Renal cortical epithelial cell (primary cell): ENCODE measurements at places on chromosomes 4 and X. TPM values are rescaled to one million over a fixed set of nuclear protein-coding genes. Genes with fewer than 3 reads are reported as not detected.

GRCh38 chr4:123767806-123768205 is 371.2 kb downstream of the SPRY1 start:
- no peak for DNase-seq

DNA sequence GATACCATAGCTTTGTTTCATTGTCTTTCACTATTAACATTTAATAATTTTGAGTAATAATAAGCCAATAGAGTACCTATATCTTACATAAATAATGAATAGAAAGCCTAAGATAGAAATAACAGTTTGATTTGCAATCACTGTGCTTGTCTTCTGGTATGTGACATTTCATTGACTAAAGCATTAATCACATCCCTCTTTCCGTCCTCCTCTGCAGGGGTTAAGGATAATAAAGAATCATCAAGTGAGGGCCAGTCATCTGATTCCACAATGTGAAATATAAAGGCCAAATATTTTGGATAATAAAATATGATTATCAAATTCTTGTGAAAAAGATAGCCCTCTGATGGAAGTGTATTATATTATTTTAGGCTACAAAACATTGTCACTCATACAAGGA is 2073.4 kb downstream of the ARAP2 start:
- no peak for DNase-seq

DNA sequence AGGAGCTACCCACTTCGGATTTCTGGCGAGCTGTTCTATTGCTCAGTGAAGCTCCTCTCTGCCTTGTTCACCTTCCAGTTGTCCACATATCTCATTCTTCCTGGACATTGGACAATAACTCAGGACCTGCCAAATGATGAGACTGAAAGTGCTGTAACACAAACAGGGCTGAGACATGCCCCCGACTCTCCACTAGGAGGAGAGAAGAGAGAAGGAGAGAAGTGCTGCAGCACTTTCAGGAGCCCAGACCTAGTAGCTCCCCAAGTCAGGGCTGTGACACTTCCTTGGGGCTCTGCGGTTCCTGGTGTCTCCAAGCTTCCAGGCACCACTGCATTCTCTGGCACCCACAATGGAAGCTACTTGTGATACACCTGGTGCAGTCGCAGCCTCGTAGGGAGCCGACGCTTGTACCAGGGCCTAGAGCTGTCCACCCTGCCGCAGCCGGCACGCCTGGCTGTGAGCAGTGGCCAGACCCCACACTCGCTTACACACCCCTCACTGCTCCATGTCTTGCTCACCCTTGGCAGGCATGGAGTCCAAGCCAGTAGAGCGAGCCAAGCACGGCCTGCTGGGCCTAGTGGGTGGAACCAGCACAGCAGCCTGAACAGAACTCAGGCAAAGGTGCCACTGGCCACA is 234.9 kb downstream of the TECRL start:
- DNase-seq = no peak

DNA sequence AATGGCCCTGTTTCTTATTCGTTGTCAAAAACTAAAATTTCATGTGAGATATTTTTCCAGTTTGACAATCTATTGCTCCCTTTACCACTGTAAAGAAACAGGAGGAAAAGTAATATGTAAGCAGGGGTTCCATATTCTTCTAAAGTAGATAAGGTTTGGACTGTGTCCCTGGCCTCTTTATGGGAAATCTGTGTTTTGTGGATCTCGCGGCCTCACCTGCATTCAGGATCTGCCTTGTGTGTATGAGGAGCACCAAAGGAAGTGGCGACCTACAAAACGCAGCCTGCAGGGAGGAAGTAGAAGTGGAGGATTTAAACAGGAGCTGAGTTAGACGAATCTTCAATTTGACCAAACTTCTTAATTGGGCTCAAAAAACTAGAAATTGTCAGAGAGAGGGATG is 67.0 kb downstream of the RASGEF1B start:
- DNase-seq = no peak

- no peak for DNase-seq
Measured at GRCh38 chr4:158760866-158761265, 8.0 kb upstream of the FNIP2 start.

GRCh38 chr4:128468123-128468989 is 180.7 kb upstream of the PGRMC2 start:
- DNase-seq = peak; percentile 96

GRCh38 chr4:187962926-187963325 is 32.6 kb upstream of the ZFP42 start:
- DNase-seq = no peak

GRCh38 chr4:15322006-15322405 is 105.8 kb upstream of the C1QTNF7 start:
- no peak for DNase-seq

DNA sequence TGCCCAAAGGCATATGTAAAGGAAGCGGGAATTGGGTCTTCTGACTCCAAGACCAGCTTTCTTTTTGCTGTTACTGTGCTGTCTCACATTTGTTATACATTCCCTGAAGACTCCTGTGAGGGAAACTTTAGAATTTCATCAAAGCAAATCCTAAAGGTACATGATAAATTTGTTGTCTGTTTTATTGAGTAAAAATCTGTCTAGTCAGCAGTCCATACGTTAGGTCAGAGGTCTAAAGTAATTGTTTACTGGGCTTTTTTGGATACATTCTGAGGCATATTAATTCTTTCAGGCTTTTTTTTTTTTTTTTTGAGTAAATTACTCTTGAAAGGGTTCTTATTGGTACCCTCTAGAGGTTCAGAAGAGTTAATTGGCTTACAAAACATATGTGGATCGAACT is 347.2 kb downstream of the RPA4 start:
- no peak for DNase-seq

DNA sequence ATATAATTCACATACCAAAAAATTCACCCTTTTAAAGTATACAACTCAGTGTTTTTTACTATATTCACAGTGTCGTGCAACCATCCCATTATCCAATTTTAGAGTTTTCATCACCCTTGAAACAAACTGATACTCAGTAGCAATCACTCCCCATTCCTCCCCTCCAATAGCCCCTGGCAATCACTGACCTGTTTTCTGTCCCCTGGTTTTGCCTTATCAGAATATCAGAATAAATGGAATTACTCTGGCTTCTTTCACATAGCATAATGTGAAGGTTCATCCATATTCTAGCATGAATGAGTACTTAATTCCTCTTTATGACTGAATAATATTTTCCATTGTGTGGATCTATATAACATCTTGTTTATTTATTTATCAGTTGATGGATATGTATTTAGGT is 153.2 kb downstream of the AASDH start:
- DNase-seq = no peak

GRCh38 chr4:152014280-152014679 is 253.5 kb upstream of the GATB start:
- DNase-seq = no peak

GRCh38 chr4:140533951-140534480 is 10.0 kb downstream of the ELMOD2 start:
- DNase-seq = no peak

- DNase-seq = no peak
Measured at GRCh38 chr4:86472377-86473019, 112.6 kb upstream of the MAPK10 start.

DNA sequence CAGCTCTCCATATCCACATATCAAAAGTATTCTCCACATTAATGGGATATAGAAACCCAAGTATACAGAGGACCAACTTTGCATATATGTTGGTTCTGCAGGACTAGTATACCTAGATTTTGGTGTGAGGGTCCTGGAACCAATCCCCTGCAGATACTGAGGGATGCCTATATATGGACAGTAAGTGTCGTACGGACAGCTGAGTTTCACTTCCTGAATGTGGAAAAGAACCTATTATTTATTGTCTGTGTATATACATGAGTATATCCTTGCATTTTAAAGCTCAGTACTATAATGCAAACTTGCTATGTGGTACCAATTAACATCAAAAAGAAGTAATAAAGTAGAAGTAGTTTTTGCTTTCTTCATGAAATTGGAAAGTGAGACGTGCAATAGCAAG is 101.9 kb downstream of the FBXW7 start:
- DNase-seq = no peak

DNA sequence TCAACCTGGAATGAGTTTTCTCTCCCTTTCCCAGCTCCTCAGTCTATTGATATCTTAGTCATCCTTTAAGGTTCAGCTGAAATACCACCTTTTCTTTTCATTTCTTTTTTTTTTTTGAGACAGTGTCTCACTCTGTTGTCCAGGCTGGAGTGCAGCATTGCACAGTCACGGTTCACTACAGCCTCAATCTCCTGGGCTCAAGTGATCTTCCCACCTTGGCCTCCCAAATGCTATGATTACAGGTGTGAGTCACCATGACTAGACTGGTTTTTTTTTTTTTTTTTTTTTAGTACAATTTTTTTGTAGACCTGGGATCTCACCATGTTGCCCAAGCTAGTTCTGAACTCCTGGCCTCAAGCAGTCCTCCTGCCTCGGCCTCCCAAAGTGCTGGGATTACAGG is 28.9 kb downstream of the AFF1 start:
- DNase-seq = peak; percentile 93

DNA sequence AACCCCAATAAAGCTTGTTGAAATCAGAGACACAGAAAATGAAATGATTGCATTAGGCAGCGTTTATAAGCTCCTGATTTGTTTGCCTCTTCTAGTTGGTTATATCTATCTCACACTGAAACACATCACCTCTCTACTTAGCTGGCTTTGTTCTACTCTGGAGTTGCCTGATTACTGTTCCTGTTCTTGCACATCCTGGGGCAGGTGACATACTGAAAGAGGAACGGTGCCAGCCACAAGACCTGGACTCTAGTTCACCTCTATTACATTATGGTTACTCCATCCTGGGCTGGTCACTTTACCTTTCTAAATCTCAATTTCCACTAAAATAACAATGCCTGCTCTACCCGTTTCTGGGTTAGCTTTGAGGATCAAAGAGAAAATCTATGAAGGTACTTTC is 47.9 kb downstream of the TRIM2 start:
- DNase-seq = no peak

The TSPAN7 gene
- total RNA-seq = 0.89 TPM in 1 of 2 replicates, not detected in the other

The BRS3 gene
- total RNA-seq = 0.05 TPM in 1 of 2 replicates, not detected in the other

The ZNF711 gene
- 2.6 and 7.0 TPM in 2 replicates for total RNA-seq

The VSIG1 gene
- total RNA-seq = 0.85 and 4.0 TPM in 2 replicates

The NDST4 gene
- not detected in 2 replicates for total RNA-seq
